ENCODE measurements at places on chromosomes 3 and 15.
A peak's percentile ranks its signal among the peaks of the same experiment; 100 is the strongest.

- no peak for DNase-seq
Measured at GRCh38 chr15:58081456-58081855, 15.9 kb upstream of the ALDH1A2 start.

- no peak for DNase-seq
Measured at GRCh38 chr3:54670201-54671000, 257.5 kb downstream of the LRTM1 start.

DNA sequence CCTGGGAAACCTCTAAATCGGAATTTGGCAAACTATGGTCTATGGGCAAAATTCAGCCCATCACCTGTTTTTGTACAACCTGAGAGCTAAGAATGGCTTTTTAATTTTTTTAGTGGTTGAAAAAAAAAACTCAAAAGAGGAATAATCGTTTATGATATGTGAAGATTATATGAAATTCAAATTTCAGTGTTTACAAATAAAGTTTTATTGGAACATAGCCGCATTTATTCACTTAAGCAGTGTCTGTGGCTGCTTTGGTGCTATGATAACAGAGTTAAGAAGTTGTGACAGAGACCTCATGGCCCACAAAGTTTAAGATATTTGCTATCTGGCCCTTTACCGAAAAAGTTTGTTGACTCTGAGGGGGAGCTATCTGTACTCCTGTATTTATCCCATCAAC is 36.4 kb upstream of the LACTB start:
- DNase-seq: no peak

- peak; percentile 43 for DNase-seq
Measured at GRCh38 chr15:35519541-35520149, 26.3 kb downstream of the DPH6 start.

DNA sequence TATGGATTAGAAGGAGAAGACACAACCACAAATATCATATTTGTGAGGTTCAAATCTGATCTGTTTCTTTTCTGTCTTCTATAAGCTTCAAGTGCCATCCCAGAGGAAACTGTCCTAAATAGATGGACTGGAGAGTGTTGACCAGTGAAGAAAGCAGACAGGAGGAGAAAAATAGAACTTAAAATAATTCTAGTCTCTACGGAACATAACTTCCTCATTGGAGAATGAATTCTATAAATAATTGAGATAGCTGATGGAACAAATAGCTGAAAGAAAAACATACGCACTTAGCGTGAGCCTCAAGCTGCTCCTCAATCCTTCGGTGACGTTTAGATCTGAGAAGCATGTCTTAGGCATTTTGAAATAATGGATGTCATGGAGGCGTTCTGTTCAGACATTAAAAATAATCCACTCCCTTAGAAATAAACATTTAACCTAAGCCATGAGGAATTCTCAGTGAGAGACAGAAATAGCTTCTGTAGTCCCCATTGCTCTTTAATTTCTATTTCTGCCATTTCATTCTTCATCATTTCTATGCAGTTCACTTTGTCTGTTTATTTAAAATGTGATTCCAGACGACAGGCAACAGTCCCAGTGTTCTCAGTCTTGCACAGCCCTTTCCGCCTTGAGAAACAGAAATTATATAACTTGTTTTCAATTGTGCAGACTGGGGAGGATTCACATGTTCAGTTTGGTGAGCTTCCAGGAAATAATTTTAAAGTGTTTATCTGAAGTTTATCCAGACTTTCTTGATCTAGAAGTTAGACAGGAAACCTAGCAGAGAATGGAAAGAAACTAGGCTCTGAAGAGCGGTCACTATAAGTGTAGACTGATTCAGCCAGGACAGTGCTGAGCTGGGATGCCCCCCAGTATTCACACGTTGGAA is 97.3 kb downstream of the NR1D2 start:
- no peak for DNase-seq

DNA sequence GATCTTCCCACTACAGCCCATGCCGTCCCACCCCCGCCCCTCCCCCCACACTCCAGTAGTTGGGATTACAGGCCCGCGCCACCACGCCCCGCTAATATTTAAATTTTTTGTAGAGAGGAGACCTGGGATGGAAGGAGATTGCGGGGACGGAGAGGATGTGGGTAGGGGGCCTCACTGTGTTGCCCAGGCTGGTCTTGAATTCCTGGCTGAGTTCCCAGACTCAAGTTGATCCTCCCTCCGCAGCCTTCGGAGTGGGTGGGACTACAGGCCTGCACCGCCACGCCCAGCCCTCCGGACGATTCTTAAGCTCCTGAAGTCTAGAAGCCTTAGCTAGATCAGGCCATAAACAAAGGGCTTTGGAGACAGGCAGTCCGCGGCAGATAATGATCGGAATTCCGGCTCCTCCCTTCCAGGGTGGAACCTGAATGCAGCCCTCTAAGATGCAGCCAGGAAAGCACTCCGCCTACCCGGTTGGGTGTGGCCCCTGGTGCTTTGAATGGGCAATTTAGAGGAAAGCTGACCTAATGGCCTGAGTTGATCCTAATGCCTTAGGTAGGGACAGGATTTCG is at the start of gene DPPA2:
DPPA2 (minus strand) TSS at position 356 of the 569 bp plus-strand sequence. CDS start 1,975 bp downstream, outside the sequence.
- no peak for DNase-seq

DNA sequence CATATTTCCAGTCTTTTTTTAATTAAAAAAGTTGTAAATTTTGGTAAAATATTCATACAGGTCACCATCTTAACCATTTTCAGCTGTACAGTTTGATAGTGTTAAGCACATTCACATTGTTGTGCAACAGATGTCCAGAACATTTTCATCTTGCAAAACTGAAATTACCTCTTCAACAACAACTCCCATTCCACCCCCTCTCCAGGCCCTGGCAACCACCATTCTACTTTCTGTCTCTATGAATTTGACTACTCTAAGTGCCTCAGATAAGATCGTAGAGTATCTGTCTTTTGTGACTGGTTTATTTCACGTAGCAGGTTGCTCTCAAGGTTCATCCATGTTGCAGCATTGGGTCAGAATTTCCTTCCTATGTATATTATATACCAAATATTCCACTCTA is 76.0 kb downstream of the SLCO3A1 start:
- no peak for DNase-seq

- DNase-seq: no peak
Measured at GRCh38 chr3:110074095-110074494, 736.7 kb upstream of the DPPA4 start.

- no peak for DNase-seq
Measured at GRCh38 chr15:90816401-90817116, 51.8 kb upstream of the FURIN start.

DNA sequence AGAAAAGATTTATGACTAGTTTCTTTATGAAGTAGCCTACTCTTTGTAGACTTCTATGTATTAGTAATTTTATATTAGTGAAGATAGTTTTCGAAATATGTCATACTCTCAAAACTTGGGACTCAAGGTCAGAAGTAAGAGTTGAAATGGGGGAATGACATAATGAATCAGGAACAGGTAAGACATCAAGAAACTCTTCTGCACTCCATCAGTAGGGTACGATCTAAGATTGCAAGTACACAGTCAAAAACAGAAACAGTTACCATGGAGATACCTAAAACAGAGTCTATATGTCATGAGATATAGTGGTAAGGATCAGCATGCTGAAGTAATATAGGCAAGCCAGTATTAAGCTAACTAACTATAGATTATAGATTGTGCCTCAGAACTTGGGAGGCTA is 187.0 kb upstream of the MLF1 start:
- no peak for DNase-seq

- DNase-seq: peak; percentile 83
Measured at GRCh38 chr3:177777699-177778098, 580.4 kb upstream of the TBL1XR1 start.
